ENCODE measurements at places on chromosomes 16 and 17. TPM values are rescaled to one million over a fixed set of nuclear protein-coding genes. Genes with fewer than 3 reads are reported as not detected.

Gene CCL17
- 0.42 TPM for total RNA-seq

Gene C16orf92
- not detected for total RNA-seq

Gene ZFPM1
- 13.8 TPM for total RNA-seq

Gene VAT1L
- not detected for total RNA-seq

Gene PIK3R5
- 73.4 TPM for total RNA-seq

Gene TBC1D3K
- not detected for total RNA-seq

DNA sequence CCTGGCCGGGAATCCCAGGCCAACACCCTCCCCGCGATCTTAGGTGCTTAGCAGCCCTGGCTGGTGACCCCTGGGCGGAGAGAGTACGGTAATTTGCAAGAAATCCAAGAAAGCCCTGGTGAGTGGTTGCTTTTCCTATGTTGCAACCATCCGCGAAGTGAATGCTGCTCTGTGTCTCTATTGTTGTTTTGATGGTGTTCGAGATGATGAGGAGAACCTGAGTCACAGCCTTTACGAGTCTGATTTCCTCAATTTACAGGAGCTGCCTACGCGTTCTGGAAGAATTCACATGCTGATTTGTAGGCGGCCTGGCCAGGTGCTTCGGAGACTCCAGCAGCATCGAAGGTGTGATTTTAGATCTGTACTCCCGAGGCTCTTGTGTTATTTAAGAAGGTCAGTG lies 63.3 kb downstream of the TMEM235 start:
- no peak for DNase-seq
- no peak overlapping the region for H3K27ac ChIP-seq
- peaks cover 2% of the 10 kb centered on the region for H3K4me1 ChIP-seq
- no peak overlapping the region for H3K4me3 ChIP-seq

GRCh38 chr17:7747635-7748071 lies 30.1 kb downstream of the DNAH2 start:
- no peak overlapping the region for H3K4me3 ChIP-seq
- no peaks in the 10 kb centered on the region for H3K4me1 ChIP-seq
- H3K27me3 ChIP-seq, result peaks cover 9% of the 10 kb centered on the region
- H3K27ac ChIP-seq, result no peak overlapping the region
- no peaks in the 10 kb centered on the region for H3K36me3 ChIP-seq

GRCh38 chr17:60106340-60107059 lies 27.8 kb upstream of the HEATR6 start:
- peaks cover 51% of the 10 kb centered on the region for H3K27me3 ChIP-seq
- H3K36me3 ChIP-seq, result no peaks in the 10 kb centered on the region
- DNase-seq, result no peak
- H3K4me3 ChIP-seq, result no peak overlapping the region
- H3K27ac ChIP-seq, result no peak overlapping the region
- peaks cover 17% of the 10 kb centered on the region for H3K4me1 ChIP-seq

GRCh38 chr16:68866933-68867332 lies 23.6 kb downstream of the TANGO6 start:
- H3K27ac ChIP-seq, result no peak overlapping the region
- H3K27me3 ChIP-seq, result no peaks in the 10 kb centered on the region
- H3K4me1 ChIP-seq, result no peaks in the 10 kb centered on the region
- no peak for DNase-seq
- no peak overlapping the region for H3K4me3 ChIP-seq

DNA sequence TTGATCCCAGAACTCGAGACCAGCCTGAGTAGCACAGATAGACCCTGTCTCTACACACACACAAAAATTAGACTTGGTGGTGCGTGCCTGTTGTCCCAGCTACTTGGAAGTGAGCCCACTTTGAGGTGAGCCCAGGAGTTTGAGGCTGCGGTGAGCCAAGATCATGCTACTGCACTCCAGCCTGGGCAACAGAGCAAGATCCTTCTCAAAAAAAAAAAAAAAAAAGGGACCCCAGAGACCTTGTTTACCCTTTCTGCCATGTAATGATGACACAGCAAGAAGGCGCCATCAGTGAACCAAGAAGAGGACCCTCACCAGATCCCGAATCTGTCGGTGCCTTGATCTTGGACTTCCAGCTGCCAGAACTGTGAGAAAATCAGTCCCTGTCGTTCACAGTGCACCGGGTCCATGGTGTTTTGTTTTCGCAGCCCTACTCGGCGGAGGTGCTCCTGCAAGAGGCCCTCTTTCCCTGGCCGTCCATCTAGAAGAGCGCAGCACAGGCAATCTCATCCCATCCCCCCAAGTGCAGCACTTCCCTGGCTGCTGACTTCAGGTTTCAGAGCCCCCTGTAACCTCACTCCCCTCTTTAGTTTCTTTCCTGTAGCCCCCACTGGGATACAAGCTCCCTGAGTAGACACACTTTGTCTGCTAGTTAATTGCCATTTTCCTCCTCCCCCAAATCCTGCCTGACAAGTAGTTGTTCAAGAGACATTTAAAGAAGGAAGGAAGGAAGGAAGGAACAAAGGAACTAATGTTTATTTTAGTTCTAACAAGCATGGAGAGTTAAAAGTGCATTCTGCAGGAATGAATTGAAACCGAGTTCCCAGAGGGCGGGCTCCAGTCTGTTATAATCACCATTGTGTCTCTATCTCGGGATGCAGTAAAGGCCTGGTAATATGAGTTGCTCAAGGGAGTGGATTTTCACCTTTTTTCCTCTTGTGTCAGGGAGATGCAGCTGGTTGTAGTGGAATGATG lies 115.3 kb downstream of the SNX29 start:
- peak overlapping the region; percentile 22 for H3K27ac ChIP-seq
- H3K4me3 ChIP-seq, result no peak overlapping the region
- H3K27me3 ChIP-seq, result no peaks in the 10 kb centered on the region
- no peaks in the 10 kb centered on the region for H3K36me3 ChIP-seq
- H3K4me1 ChIP-seq, result peaks cover 43% of the 10 kb centered on the region

DNA sequence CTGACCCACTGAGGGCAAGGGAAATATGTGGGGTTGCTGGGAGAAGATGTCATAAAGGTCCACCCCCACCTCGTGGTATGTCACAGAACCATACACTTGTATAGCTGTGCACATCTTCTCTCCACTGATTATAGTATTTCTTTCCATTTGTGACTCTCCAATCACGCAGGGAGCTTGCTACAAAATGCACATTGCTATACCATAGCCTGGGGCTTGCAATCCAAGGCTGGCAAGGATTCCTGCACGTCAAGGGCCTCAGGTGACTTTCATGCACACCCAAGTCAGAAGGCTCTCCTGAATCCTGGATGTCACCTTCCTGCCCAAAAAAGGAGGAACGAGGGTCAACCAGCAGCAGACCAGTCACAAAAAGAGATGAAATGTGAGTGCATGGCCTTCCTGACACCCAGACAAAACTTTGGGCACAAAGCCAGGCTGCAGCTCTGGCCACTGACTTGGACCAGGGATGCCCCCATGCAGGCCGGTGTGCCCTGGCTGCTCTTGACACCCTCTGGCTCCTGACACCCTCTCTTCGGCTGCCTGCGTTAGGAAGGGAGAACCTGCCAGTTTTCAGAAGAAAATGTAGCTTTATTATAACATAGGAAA lies 12.1 kb downstream of the TBC1D26 start:
- no peak overlapping the region for H3K27ac ChIP-seq
- H3K36me3 ChIP-seq, result no peaks in the 10 kb centered on the region
- H3K4me3 ChIP-seq, result no peak overlapping the region
- DNase-seq, result no peak
- H3K27me3 ChIP-seq, result peaks cover 9% of the 10 kb centered on the region

DNA sequence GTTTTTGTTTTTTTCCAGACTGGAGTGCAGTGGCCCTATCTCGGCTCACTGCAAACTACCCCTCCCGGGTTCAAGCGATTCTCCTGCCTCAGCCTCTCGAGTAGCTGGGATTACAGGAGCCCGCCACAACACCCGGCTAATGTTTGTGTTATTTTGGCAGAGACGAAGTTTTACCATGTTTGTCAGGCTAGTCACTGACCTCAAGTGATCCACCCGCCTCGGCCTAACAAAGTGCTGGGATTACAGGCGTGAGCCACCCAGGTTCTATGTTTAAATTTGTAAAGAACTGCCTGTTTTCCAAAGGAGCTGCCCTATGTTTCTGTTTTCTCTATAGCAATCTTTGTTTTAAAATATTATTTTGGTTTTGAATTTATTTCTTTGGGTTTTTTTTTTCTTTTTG lies 13.8 kb upstream of the C16orf87 start:
- no peaks in the 10 kb centered on the region for H3K4me1 ChIP-seq
- H3K4me3 ChIP-seq, result no peak overlapping the region
- H3K27me3 ChIP-seq, result peaks cover 4% of the 10 kb centered on the region

- no peaks in the 10 kb centered on the region for H3K36me3 ChIP-seq
- H3K4me3 ChIP-seq, result no peak overlapping the region
- H3K27me3 ChIP-seq, result peaks cover 4% of the 10 kb centered on the region
- no peak for DNase-seq
- H3K4me1 ChIP-seq, result no peaks in the 10 kb centered on the region
- no peak overlapping the region for H3K27ac ChIP-seq
Measured at GRCh38 chr16:53598511-53599275, 95.7 kb upstream of the AKTIP start.

DNA sequence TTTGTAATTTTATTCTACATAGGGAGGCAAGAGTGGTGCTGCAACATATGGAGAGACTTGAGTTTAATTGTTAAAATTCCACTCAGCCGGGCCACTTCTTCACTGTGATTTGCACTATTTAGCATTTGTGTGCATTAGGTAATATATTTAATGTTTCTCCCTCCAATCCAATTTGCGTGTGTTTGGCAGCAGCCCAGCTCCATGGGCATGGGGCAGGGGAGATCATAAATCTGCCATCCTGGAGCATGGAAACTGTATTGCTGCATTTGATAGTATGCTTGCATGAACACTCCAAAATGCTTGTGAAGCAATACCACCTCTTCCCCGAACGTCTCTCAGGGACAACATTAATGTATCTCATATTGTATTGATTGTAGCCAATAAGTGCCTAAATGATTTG lies 339.1 kb upstream of the RBFOX1 start:
- no peak overlapping the region for H3K4me3 ChIP-seq
- H3K27ac ChIP-seq, result no peak overlapping the region
- no peaks in the 10 kb centered on the region for H3K36me3 ChIP-seq
- H3K4me1 ChIP-seq, result no peaks in the 10 kb centered on the region
- no peak for DNase-seq

DNA sequence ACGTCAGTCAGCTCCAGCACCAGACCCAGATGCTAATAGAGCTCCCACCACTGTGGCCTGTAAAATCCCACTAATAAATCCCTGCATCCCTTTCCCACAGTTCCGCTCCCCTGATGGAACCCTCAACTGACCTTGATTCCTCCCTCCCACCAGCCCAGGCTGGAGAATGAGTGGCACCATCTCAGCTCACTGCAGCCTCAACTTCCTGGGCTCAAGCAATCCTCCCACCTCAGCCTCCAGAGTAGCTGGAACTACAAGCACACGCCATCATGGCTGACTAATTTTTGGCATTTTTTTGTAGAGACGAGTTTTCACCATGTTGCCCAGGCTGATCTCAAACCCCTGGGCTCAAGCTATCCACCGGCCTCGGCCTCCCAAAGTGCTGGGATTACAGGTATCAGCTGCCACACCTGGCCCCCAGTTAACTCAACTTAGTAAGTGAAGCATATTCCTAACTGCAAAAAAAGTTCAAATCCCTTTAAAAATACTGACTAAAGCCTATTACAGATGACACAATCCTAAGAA lies 15.6 kb downstream of the USP7 start:
- no peak for DNase-seq
- H3K27me3 ChIP-seq, result no peaks in the 10 kb centered on the region
- no peak overlapping the region for H3K4me3 ChIP-seq
- peaks cover 93% of the 10 kb centered on the region for H3K4me1 ChIP-seq

DNA sequence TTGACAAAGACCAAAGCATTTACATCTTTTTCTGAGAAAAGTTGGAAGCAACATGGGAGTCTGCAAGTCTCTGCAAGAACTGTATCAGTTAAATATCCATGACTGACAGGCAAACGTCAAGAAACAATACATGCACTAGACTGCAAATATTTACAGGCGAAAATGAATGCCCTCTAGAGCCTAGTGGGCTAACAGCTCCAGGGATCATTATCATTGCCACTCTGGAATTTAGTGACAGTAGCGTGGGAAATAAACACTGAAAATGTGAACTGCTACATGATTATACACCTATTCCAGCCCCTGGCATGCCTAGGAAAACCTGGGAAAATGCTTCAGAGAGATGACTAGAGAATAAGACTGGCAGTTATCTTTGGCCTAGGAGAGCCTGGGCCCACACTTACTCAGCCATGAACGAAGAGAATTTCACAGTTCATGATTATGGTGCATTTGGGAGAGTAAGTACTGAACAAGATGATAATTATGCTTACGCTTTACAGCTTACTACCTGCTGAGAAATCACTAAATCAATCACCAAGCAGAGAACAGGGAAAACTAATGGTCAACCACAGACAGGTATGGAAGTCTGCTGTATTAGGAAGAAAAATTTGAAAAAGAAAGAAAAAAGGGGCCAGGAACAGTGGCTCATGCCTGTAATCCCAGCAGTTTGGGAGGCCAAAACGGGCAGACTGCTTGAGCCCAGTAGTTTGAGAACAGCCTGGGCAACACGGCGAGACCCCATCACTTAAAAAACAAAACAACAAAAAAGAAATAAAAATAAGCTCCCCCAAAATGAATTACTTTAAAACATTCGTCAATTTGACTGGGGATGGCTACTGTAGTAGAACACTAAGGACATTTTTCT lies 66.6 kb upstream of the CLEC18B start:
- no peak for DNase-seq
- peaks cover 4% of the 10 kb centered on the region for H3K4me1 ChIP-seq
- H3K4me3 ChIP-seq, result no peak overlapping the region
- no peaks in the 10 kb centered on the region for H3K27me3 ChIP-seq
- no peak overlapping the region for H3K27ac ChIP-seq

GRCh38 chr17:74480290-74480689 lies 13.9 kb downstream of the CD300A start:
- no peak for DNase-seq
- peaks cover 27% of the 10 kb centered on the region for H3K36me3 ChIP-seq
- no peaks in the 10 kb centered on the region for H3K27me3 ChIP-seq
- no peak overlapping the region for H3K4me3 ChIP-seq
- peak overlapping the region; percentile 73 for H3K27ac ChIP-seq

DNA sequence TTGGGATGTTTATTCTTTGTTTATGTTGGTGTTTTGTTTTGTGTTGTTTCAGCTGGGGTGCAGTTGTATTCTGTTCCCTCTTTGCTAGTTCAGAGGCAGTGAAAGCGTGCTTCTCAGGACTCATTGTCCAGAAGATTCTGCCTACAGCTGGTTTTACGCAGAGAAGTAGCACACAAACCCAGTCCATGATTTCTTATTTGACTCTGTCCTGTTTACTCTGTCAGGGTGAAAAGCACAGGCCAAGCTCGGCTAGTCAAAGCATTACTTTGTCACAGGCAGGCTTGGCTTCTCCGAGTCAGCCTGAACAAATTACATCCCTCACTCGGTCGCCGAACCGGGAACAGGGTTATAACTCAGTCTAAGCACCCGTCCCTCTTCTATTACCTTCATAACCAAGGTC lies 435.0 kb downstream of the MAF start:
- H3K27me3 ChIP-seq, result no peaks in the 10 kb centered on the region
- H3K4me3 ChIP-seq, result no peak overlapping the region
- DNase-seq, result no peak
- peaks cover 25% of the 10 kb centered on the region for H3K4me1 ChIP-seq
- peaks cover 2% of the 10 kb centered on the region for H3K36me3 ChIP-seq

GRCh38 chr17:12592941-12593340 lies 72.7 kb upstream of the MYOCD start:
- no peaks in the 10 kb centered on the region for H3K36me3 ChIP-seq
- DNase-seq, result no peak
- H3K27ac ChIP-seq, result no peak overlapping the region
- H3K27me3 ChIP-seq, result no peaks in the 10 kb centered on the region
